T-helper 2 cell treated with Interferon-gamma antibody and Interleukin-4, amounts not matched to agents 100 ng/mL and 5 ng/mL, for 36 hours (primary cell): ENCODE measurements at places on chromosomes 12 and 14. TPM values are rescaled to one million over a fixed set of nuclear protein-coding genes. Genes with fewer than 3 reads are reported as not detected.

SMCO2 gene
- total RNA-seq: 0.45 and 0.84 TPM in 2 replicates

FSCB gene
- not detected in 2 replicates for total RNA-seq

CLEC9A gene
- total RNA-seq: not detected in 2 replicates

RASSF9 gene
- not detected in 2 replicates for total RNA-seq

ANO4 gene
- not detected in 2 replicates for total RNA-seq

GNB3 gene
- total RNA-seq: 0.39 and 0.43 TPM in 2 replicates

BIN2 gene
- 173 TPM in 2 replicates for total RNA-seq

CRIP2 gene
- 1.5 and 2.1 TPM in 2 replicates for total RNA-seq

MMP14 gene
- total RNA-seq: 1.6 and 1.9 TPM in 2 replicates

LAG3 gene
- 11.8 and 12.2 TPM in 2 replicates for total RNA-seq

AKAP3 gene
- total RNA-seq: 0.93 and 1.4 TPM in 2 replicates

FGF23 gene
- not detected in 2 replicates for total RNA-seq

GLIPR1L1 gene
- not detected in 2 replicates for total RNA-seq

CLEC4D gene
- total RNA-seq: not detected in 2 replicates

PABPN1 gene
- 195 and 196 TPM in 2 replicates for total RNA-seq

CLEC1B gene
- not detected in 2 replicates for total RNA-seq

RNASE7 gene
- total RNA-seq: not detected in 2 replicates

LRRC43 gene
- total RNA-seq: not detected in 2 replicates

TMPRSS12 gene
- not detected in 2 replicates for total RNA-seq

TM9SF1 gene
- 41.2 and 42.6 TPM in 2 replicates for total RNA-seq

GPR84 gene
- total RNA-seq: 0.32 and 0.39 TPM in 2 replicates

B4GALNT1 gene
- 1.5 and 1.9 TPM in 2 replicates for total RNA-seq
